ENCODE measurements at places on chromosomes 11 and 22. TPM values are rescaled to one million over a fixed set of nuclear protein-coding genes. Genes with fewer than 3 reads are reported as not detected.
A peak's percentile ranks its signal among the peaks of the same experiment; 100 is the strongest.

DNA sequence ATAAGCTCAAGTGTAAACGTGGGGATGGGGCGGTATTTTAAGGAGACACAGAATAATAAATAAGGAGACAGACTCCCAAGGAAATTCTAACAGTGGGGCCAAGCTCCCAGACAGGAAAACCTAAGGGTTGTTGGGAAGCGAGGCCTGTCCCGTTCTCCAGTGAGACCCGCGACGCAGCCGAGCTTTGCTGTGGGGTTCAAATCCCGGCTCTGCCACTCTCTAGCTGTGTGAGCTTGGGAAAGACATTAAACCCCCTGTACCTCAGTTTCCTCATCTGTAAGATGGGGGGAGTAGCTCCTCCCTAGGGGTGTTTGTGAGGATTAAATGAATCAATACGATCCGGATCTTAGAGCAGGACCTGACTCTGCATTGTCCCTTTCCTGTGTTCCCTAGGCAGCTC is 106.8 kb downstream of the TRIM29 start:
- DNase-seq, result peak; percentile 64

- DNase-seq, result no peak
These were observed 24.6 kb downstream of the TMEM45B start for GRCh38 chr11:129840236-129840635.

DNA sequence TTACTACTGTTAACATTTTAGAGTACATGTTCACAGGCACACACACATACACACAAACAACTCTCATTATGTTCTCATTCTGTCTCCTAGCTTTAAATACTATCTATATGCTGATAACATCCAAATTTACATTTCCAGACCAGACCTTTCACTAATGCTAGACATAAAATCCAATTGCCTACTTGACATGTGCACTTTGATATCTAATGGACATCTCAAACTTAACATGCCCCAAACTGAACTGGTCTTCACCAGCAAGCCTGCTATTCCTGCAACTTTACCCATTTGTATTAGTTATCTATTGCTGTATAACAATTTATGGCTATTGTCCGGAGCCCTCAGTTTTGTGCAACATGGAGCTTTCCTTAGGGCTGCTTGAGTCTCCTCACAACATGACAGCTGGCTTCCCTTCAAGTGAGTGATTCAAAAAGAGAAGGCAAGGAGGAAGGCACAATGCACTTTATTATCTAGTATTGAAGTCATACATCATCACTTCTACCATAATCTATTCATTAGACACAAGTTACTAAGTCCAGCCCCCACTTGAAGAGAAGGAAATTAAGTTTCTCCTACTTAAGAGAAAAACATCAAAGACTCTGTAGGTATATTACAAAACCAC is 3.0 kb downstream of the SLC36A4 start:
- no peak for DNase-seq

DNA sequence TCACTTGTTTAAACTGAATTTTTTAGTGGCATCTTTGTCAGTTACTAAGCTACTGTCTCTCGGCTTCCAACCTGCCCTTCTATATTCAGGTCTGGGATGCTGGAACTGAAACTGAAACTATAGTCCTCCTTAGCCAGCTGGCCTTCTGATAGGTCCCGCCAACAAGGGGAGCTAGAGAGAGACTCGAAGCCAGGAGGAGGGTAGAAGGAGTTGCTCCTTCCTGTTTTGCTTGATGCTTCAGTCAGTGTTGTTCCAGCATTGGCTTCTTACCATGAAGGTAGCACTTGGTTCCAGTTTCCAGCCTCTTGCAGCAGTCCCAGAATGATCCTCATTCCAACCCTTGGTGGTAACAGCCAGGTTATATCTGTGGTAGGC is 32.9 kb upstream of the HORMAD2 start:
- DNase-seq, result no peak

GRCh38 chr11:36258730-36259360 is 30.4 kb downstream of the COMMD9 start:
- peak; percentile 87 for DNase-seq

Gene CD6
- total RNA-seq, result not detected
